ENCODE measurements at places on chromosomes 12 and 14.

DNA sequence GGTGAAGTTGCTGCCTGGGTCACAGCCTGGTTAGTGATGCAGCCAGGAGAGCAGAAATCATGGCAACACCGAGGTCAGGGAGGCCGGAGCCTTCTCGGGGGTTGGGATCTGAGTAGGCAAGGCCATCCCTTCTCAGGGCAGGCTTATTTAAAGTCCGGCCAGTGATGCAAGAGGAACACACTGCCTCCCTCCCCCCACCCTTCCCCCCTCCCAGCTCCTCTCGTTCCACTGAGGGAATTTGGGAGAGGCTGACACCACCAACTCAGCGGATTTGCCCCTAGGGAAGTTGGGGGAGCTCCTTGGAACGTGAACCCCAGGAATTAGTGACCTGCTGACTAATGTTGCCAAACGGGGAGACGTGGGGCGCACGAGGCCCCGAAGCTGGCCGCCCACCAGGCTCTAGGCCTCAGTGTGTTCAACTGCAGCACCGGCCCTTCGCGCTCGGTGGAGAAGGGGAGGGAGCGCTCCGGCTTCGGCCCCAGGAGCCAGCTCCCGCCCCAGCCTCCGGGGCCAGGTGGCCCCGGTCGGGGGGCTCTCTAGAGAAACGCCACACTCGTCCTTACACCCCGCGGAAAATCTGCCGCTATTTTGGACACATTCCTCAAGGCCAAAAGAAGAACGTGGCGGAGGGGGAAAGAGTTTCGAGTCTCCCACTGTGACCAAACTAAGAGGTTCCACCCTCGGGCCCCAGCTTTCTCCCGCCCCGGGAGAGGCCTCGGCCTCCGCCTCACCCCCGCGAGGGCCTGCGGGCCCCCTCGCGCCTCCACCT lies 1.6 kb downstream of the CTDSP2 start:
- DNase-seq, result no peak

DNA sequence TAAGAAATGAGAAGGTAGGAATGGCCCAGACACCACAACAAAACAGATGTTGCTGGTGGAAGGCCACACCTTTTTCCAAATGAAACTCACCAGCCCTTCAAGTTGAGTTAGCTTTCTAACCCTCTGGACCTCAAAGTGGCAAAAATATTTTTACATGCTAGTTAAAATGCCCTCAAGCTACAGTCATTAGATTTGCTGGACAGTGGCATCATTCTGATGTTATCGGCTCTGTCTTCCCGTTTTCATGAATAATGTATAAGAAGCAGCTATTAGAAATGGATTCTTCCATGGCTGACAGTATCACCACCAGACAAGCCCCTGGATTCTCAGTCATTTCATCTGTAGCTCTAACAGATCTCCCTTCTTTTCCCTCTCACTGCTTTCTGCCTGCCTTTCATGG lies 37.1 kb upstream of the PLXNC1 start:
- DNase-seq, result no peak

DNA sequence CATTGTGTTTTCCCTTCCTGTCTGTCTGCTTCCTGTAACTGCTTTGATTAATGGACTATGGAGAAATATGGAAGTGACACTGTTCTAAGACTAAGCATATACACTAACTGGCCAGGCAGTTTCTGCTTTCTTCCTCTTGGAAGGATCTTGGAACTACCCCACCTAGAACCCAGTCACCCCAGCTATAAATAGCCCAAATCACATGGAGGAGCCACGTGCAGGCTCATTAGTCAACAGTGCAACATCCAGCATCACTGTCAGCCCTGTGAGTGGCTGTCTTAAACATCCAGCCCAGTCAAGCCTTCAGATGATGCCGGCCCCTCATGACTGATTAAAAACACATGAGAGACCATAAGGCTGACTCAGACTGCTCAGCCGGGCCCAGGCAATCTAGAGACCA lies 39.2 kb downstream of the BCAT1 start:
- no peak for DNase-seq

DNA sequence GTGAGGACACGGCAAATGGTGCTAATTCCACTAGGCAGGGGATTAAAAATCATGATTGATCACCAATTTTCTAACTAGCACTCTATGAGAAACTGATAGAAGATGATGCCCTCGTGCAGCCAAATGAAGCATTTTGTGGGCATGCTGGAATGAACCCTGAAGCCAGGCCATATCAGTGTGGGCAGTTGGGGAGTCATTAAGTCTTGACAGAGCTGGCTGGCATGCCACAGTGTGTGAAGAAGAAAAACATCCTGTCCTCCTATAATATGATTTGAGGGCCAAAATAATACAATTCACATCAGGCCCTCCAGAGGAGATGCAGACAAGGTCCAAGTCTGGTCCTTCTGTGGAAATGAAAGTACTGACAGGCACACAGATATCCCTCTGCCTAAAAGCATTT lies 107.1 kb downstream of the TMTC1 start:
- no peak for DNase-seq

GRCh38 chr14:58332561-58332960 lies 34.2 kb downstream of the ARID4A start:
- DNase-seq, result no peak

DNA sequence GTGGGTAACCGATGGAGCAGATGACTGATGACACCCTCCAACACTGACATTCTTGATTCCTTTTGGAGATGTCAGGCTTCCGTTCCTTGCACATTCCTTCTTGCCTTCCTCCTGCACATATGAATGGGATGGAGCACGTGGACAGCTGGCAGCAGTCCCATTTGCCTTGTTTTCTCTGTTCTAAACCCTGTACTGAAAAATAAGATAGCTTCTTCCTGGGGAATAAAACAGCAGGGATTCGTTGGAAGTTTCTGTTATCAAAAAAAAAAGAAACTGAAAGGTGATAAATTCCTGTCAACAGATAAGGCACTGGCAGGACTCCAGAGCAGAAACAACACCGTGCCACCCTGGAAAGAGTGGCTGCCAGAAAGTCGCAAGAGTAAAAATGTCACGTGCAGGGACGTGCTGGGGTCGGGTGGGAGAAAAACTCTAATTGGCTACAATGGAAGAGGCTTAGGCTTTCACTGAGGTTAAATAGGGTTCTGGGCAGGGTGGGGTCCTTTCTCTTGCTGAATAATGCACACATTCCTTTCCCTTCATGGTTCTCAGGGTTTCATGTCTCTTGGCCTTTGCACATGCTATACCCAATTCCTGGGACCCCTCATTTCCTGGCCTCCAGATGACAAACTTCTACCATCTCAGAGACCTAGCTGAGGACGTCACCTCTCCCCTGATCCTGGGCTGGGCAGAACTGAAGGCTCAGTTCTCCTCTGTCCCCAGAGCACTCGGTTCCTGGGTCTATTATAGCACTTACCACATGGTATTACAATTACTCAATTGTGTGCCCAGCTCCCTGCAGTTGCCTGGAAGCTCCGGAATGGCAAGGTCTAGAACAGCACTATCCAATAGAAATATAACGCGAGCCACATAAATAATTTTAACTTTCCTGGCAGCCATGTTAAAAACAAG lies 7.0 kb upstream of the NUAK1 start:
- no peak for DNase-seq

DNA sequence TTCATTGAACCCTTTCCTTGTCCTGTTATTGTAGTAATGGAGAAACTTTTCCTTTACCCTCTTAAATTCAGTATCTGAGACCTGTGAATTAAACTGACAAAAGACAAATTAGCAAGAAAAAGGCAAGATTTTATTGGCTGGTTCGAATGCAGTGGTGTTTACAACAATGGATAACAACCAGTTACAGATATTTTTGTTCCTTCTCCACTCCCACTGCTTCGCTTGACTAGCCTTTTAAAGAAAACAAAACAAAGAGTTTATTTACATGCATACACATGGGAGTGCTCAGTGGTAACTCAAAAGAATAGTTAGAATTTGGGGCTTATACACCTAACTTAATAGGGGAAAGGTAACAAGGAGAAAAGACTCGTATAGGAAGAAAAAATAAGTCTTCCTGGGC lies 37.0 kb upstream of the HECTD1 start:
- DNase-seq, result no peak

DNA sequence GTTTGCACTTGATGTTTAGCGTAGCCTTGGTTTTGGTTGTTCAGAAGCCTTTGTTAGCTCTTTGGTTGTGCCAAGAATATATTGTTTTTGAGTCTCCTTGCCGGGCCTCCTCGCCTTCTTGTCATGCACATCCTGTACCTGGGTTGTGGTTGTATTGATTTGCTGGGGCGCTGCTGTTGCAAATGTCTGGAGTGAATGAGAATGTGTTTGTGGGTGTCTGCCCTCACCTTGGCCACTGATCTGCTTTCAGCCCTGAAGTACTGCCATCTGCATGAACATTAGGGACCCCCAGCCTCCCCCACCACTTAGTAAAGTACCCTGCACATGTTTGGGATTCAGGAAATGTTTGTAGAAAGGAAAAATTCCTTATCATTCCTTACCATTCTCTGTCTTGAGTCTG lies 16.5 kb downstream of the PRKCH start:
- DNase-seq, result no peak

- DNase-seq, result no peak
These were observed 93.8 kb upstream of the CLMN start for GRCh38 chr14:95413289-95414215.

- no peak for DNase-seq
These were observed 2.4 kb downstream of the SH2B3 start for GRCh38 chr12:111408116-111408440.

GRCh38 chr12:53279283-53279869 lies 11.3 kb downstream of the ESPL1 start:
- no peak for DNase-seq

DNA sequence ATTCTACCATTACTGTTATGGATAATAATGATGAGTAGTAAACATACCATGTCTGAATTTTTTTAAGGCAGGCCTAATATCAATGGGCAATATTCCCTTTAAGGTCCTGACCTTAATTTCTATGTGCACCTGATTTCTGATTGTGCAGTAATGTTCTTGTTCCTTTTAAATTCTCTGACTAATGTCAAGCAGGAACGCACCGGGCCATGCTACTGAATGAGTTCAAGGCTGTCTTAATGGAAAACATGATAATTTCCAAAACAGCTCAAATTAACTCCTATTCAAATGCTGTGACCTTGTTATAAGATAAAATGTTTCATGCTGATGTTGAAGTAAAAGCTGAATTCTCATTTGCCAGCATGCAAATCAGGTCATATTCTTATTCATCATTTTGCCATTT lies 6.8 kb downstream of the TAS2R46 start:
- no peak for DNase-seq

DNA sequence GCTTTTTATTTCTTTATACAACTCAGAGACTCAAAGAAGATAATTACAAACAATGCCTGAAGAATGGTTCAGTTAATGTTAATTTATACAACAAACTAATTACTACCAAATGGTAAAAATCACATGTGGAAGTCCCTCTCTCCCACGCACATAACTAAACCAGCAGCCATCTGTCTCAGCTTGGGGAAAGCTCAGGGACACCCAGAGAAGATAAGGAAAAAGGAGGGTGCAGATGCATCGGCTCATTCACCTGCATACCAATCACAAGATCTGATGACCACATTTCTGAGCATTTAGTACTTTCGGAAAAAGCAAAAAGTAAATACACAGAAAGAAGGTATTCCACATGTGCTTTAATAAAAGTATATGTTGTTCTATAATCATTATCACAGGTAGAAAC lies 136.3 kb downstream of the SOX5 start:
- peak; percentile 20 for DNase-seq

DNA sequence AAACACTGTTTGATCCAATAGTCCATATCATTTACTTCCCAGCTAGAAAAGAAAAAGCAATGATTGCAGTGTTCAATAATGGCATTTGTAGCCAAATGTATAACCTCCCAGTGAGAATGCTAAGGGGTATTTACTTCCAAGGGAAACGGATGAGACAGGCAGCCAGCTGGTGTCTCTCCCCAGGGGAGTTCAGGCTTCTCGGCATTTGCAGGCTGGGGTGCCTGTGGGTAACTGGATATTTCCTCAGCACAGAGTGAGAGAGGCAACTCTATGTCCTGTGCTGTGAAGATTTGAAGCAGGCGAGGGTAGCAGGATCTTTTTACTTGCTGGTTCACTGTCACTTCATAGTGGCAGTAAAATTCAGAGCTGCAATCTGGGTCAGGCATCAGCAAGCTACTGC lies 1455.6 kb upstream of the TMEM132C start:
- DNase-seq, result no peak

GRCh38 chr14:26855077-26855753 lies 257.4 kb upstream of the NOVA1 start:
- no peak for DNase-seq

DNA sequence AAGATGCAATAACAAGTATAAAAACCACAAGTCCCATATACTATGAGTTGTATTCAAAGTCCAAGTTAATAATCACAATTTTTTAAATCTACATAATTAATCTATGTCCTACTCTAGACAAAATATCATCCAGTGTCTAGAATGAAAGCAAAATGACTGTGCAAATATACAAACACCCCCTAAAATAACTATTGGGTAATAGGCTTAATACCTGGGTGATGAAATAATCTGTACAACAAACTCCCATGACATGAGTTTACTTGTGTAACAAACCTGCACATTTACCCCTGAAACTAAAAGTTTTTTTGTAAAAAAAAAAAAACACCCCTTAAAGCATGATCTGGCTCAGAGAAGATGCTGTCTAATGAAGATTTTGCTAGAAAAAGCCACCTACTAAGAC lies 4.2 kb downstream of the TAS2R42 start:
- no peak for DNase-seq

DNA sequence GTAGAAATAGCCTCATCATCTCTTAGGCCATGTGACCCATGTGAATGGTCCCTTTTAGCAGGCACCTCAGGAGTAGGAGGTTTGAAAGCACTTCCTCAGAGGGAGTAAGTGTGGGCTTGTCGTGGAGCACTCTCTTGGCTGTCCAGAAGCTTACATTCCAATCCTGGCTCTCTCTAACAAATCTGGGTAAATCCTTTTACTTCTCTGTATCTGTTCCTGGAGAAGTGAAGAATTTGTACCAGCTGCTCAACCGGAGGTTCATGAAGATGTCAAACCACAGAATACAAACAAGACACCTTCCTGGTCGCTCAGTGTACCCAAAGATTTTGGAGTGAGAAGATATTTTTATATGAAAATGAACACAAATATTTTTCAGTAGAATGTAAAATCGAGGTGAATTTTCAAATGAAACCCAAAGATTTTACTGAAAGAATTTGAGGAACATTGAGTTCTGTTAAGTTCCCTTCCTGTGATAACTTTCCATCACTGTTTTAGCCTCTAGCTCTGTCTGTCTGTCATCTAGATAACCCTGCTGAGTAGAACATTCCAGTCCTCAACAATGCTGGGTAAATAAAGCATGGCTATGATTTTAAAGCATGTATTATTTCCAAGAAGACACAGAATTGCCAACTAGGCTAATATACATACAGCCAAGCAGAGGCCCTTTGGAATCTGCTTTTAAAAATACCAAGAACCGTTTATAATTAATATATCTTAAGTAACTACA lies 263.9 kb upstream of the RGS6 start:
- DNase-seq, result no peak

DNA sequence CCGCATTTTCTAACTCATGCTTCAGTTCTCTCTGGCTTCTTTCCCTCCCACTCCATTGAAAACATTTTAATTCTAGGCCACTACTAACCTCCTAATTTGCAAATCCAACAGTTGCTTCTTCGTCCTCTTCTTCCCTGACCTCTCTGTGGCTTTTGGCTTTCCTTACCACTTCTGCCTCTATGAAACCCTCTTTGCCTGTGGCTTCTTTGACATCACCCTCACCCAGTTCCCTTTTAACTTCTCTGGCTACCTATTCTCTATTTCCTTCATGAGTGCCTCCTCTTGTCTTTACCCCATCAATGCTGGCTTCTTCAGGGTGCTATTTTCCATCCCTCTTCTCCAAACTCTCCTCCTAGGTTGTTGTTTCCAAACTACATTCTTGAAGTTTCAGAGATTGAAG lies 4.4 kb upstream of the HCFC2 start:
- no peak for DNase-seq
